ENCODE measurements at places on chromosomes 12 and 14.

DNA sequence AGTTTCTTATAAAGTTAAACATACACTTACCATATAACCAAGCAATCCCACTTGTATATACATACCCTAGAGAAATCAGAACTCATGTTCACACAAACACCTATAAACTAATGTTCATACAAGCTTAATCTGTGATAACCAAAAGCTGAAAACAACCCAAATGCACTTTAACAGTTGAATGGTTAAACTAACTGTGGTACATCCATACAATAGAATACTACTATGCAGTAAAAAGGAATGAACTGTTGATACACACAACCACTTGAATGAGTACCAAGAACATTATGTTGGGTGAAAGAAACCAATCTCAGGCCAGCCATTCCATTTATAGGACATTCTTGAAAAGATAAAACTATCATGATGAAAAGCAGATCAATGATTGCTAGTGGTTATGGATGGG, 427.6 kb downstream of the DPF3 start:
- no peak for DNase-seq

DNA sequence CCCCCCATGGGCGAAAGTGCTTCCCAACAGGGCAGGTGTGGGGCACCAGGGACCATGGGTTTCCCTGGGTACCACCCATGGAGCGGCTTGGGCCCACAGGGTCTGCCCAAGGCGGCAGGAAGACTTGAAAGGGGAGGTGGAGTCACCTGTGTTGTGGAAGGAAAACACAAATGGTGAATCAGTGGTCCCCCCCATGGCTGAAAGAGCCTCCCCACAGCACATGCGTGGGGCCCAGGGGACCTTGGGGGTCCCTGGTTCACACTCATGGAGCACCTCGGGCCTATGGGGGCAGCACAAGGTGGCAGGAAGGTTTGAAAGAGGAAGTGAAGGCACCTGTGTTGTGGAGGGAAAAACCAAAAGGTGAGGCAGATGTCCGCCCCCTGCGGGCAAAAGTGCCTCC, 581.9 kb downstream of the ALG10 start:
- DNase-seq: no peak

- DNase-seq: no peak
Observed at GRCh38 chr12:109064143-109064542, 11.8 kb downstream of the USP30 start.

DNA sequence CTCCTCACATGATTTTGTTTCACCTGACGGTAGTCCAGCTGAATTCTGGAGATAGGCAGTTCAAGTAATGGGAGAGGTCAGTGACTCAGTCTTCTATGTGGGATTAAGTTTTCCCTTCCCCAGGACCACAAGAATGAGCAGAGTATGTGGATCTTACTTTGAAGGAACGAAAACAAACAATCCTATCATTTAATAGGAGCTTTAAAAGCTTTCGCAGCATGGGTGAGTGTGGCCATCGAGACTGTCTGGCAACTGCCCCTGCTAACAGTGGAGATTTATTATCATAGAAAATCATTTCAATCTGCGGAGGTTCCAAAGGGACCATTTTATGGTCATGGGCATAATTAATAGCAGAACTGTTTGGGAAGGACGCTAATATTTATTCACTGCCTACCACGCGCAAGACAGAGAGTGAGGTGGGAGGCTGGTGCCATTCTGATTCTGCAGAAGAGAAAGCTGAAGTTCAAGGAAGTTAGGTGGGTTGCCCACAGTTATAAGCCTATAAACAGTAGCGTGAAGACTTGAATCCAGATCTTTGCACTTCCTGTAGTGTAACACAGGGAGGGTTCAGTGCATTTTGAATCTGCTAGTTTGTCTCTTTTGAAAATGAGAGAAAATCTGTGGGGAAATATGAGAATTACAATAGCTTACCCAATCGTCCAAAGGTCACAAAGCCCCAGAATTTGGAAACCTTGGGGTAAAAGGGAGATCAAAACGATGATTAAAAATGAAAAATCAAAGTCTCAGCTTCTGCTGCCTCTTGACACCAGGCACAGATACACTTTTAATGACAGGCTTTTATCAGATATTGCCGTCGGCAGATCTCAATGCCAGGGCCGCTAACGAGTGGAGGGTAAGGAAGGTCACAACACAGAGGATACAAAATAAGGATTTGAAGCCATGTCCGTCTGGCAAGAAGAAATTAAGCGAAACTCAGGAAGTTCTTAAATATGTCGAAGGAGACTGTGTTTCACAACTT, 209.6 kb downstream of the CRADD start:
- no peak for DNase-seq

GRCh38 chr12:19220852-19221466, 91.4 kb downstream of the PLEKHA5 start:
- DNase-seq: no peak

GRCh38 chr12:122981587-122982476, 1.4 kb downstream of the ARL6IP4 start:
- DNase-seq: no peak
